Progenitor cell of endocrine pancreas (in vitro differentiated cells): ENCODE measurements at places on chromosomes 6 and 20.
A peak's percentile ranks its signal among the peaks of the same experiment; 100 is the strongest.

- no peak overlapping the region for H3K4me3 ChIP-seq
- peak overlapping the region; percentile 8 for H3K27ac ChIP-seq
- H3K27me3 ChIP-seq: no peaks in the 10 kb centered on the region
- peaks cover 17% of the 10 kb centered on the region for H3K4me1 ChIP-seq
Observed at GRCh38 chr6:157005940-157006339, 228.8 kb downstream of the ARID1B start.

GRCh38 chr6:85372188-85372914 lies 77.5 kb upstream of the NT5E start:
- H3K36me3 ChIP-seq: no peaks in the 10 kb centered on the region
- H3K4me3 ChIP-seq: no peak overlapping the region
- H3K4me1 ChIP-seq: no peaks in the 10 kb centered on the region
- no peak for DNase-seq
- H3K27ac ChIP-seq: no peak overlapping the region

DNA sequence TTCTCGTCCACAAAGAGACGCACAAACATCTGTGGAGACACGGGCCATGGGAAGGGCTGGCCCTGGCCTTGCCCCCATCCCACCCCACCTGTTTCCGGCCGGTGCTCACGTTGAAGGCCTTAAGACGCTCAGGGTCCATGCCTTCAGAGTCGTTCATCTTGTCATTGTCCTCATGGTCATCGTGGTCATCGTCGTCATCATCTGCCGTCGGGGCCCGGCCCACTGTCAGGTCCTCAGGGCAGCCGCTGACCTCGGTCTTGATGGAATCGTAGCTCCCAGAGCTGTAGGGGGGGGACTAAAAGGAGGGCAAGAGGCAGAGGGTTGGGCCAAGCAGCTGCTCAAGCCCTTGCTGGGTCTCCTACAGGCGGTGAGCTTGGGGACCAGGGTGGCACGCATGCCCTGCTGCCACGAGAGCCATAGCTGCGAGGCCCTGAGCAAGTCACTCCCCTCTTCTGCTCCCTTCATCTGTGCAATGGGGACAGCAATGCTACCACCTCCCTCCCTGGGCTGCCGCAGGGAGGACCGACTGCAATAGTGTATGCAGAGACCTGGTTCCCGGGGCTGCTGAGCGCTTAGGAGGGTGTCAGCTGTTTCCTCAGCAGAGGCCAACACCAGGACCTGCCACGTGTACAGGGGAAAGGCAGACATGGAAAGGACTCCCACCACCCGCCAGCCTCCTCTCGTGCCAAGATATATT lies 95.5 kb downstream of the ASXL1 start:
- peaks cover 15% of the 10 kb centered on the region for H3K36me3 ChIP-seq
- no peak for DNase-seq
- peaks cover 20% of the 10 kb centered on the region for H3K4me1 ChIP-seq

DNA sequence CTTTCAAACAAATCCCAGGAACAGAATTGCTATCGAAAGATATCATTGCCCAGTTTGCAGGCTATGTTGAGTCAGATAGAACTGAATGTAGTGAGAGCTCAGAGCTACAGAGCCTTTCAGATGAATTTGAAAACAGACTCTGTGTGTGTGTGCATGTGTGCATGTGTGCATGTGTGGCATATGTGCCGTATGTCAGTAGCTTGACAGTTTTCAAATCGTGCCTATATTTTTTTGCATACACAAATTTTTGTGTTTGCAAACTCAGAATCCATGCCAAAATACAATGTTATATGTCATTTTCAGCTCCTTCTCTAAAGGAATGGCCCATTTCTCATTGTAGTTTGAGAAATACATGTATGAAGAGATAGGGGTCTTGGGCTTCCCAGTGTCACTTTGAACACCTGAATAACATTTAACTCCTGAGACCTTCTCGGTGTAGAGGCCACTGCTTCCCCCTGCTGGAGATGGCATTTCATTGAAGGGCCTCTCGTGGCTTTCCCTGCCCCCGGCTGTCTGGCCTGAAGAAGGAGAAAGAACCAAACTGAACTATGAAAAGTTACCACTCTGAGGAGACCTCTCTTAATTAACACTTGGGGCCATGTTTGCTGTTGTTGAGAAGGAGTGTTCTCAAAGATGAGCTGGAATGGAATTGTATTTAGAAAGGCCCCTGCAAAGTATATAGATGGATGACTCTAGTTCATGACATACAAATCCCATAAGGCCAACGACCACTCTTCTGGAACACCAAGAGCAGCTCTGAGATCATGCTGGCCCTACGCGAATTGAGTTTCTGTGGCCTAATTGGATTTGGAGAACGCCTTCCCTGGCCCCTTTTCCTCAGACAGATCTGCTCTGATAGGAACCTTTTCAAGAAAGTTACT lies 58.7 kb downstream of the VAPB start:
- no peaks in the 10 kb centered on the region for H3K4me1 ChIP-seq
- H3K36me3 ChIP-seq: peaks cover 6% of the 10 kb centered on the region
- peak overlapping the region; percentile 31 for H3K27ac ChIP-seq
- DNase-seq: peak; percentile 30
- no peaks in the 10 kb centered on the region for H3K27me3 ChIP-seq

DNA sequence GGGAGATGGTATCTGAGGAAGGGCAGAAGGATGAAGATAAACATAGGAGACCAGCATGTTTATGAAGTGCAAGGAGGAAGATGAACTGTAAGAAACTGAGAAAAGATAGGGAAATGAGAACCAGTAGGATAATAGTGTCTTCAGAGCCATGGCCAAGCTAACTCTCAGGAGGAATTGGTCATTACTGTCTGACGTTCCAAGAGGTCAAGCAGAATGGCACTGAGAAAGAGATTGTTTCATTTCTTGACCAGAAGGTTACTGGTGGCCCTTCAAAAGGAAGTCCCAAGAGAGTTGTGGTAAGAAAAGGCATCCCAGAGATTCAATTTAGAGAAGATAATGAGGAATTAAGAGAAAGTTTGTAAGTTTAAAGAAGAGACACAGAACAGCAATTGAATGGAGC lies 47.5 kb downstream of the EYA4 start:
- no peak overlapping the region for H3K27ac ChIP-seq
- DNase-seq: no peak

DNA sequence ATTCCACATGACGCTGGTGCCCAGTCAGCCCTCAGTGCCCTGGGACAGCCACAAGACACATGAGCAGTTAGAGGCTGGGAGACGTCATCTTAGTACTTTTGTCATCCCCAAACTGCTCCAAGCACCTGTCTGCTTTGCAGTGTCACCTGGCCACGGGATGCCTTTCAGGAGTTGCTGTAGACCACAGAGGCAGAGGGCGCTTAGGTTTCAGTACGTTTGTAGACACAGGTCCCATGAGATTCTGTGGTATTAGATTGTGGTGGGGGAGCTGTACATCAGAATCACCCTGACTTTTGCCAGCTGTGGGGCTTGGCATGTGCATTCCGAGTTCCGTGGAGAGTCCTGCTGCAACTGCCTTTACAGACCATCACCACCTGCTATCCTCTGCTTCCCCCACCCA lies 16.7 kb downstream of the MAVS start:
- H3K27me3 ChIP-seq: no peaks in the 10 kb centered on the region
- no peaks in the 10 kb centered on the region for H3K4me1 ChIP-seq
- H3K36me3 ChIP-seq: peaks cover 27% of the 10 kb centered on the region

DNA sequence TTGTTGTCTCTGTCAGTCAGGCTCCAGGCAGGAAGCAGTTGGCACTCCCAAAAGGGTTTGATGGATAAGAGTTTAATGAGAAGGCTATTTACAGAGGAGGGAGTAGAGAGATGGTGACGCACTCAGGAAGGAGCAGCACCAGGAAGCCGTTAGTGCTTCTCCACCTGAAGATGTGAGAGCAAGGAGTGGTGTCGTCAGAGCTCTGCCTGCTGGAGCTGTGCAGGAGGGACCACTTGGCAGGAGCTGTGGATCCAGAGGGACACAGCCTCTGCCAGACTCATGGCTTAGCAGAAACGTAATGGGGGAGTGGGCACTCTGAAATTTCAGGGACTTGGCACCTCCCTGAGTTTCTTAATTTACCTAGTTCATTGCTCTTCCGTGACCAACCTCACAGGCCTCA lies 16.8 kb downstream of the DAAM2 start:
- peaks cover 6% of the 10 kb centered on the region for H3K27me3 ChIP-seq
- H3K27ac ChIP-seq: no peak overlapping the region
- peaks cover 8% of the 10 kb centered on the region for H3K4me1 ChIP-seq

GRCh38 chr6:125104425-125104824 lies 49.1 kb upstream of the TPD52L1 start:
- H3K27ac ChIP-seq: no peak overlapping the region
- DNase-seq: no peak
- no peak overlapping the region for H3K4me3 ChIP-seq
- H3K36me3 ChIP-seq: no peaks in the 10 kb centered on the region
- H3K27me3 ChIP-seq: peaks cover 29% of the 10 kb centered on the region
- peaks cover 3% of the 10 kb centered on the region for H3K4me1 ChIP-seq
